ENCODE measurements at places on chromosomes 1 and 21.
A peak's percentile ranks its signal among the peaks of the same experiment; 100 is the strongest.

GRCh38 chr21:29829564-29830275 is 110.1 kb downstream of the GRIK1 start:
- DNase-seq, result no peak

GRCh38 chr1:59900640-59901039 is 25.9 kb downstream of the CYP2J2 start:
- no peak for DNase-seq

DNA sequence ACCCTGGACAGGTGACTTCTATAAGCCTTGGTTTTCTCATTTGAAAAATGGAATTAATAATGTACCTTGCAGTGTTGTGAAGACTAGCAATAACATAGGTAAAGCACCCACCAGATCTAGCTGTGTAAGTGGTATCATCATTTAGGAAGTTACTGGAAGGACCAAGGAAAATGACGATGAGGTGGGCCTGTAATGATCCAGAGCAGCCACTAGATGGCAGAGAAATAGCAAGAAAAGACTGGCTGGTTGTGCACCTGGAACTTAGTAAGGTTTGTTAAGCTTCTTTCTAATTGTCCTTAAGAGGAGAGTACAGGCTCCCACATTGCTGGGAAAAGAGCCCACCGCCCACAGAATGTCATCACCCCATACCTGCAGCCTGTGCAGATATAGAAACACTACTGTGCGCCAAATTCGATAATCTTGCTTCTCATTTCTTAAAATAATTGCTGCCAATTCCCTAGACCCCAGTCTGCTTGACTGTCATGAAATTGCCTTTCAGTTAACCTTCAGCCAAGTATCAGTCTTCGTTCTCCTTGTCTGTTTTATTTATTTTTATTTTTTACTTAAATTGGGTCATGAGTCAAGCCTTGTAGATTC is 37.2 kb downstream of the WNT4 start:
- peak; percentile 47 for DNase-seq

GRCh38 chr1:161398900-161399256 is 31.2 kb upstream of the CFAP126 start:
- DNase-seq, result no peak

GRCh38 chr1:232238009-232238408 is 391.9 kb downstream of the SIPA1L2 start:
- DNase-seq, result no peak

DNA sequence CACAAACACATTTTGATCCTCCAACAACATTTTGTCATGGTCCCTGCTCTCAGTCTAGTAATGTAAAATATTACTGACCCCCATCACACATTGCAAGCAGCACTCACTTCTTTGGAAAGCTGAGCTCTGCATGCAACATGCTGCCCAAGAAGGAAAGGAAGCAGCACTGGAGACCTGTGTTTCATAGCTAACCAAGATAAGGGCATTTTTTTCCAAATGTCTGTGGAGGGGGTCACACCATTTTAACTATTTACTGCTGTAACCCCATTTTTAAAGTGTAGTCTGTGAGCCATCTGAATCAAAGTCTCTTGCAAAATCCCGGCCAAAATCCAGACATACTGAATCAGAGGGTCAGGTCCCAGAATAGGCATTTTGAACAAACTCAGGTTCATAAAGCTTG is 4.5 kb upstream of the RASSF5 start:
- no peak for DNase-seq

GRCh38 chr1:47226839-47227215 is 5.2 kb downstream of the TAL1 start:
- DNase-seq, result no peak

DNA sequence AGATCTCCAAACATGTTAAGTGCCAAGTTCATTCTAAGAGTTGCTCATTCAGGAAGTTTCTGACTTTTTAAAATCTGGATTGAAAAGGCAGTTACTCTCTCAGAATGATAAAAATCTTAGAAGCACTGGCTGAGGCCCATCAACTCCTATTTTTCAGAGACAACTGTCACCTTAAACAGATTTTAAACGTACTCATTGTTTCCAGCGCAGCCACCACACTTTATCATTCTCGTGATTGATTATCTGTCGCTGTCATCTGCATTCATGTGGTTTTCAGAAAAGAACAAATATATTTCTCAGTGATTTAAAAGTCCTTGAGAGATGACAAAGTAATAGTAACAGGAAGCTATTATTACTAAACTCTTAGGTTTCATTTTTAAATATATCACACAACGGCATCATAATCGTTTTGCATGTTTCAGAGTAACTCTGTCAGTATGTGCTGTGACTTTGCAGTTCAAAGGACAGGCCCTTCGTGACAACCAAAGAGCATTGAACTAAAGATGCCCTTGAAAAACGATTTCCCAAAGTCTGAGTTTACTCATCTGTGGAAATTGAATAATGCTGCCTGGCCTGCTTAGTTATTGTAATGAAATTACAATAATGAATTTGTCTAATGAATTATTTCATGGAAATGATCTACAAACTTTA is 14.9 kb upstream of the KCNK1 start:
- peak; percentile 14 for DNase-seq

GRCh38 chr1:75074831-75075395 is 59.3 kb upstream of the LHX8 start:
- DNase-seq, result no peak

DNA sequence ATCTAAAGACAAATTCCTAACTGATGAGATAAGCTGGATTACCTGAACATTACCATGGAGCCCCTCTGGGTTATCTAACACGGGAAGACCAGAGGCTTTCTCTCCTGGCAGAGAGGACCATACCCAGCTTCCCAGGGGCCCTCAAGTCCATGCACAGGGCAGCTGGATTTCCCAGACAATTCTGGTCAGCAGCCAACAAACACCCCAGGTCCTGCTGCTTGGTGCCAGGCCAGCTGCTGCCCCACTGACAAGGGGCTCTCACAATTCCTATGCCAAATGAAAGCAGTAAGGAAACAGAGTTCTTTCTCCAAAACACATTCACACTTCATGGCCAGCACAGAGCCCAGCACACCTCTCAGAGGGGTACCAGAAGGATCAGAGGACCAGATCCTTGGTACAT is 114.2 kb downstream of the HLCS start:
- DNase-seq, result no peak

DNA sequence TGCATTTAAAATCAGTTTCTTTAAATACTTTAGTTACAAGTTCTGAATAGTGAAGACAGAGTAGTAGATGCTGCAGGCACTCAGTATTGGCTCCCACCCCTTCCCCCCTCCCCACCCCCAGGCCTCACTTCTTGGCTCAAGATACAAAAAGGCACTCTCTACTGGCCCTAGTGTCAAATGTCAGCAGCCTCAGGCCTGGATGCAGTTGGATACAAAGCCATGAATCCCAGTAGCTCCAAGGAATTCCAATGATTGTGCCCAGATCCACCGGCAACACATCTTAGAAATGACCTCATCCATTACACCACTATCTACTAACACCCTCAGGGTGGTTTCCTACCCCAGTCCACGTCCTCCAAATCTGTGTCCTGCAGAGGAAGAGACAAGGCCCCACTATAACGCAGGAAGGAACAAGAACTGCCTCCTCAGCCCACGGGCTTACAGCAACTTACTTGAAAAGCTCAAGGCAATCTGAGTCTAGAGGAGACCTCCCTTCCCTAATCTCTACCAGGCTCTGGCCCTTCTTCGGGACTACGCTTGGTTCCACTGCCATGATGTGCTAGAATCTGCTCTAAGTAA is 17.6 kb downstream of the ACADM start:
- DNase-seq, result no peak

Data from activated CD4-positive, alpha-beta T cell treated with anti-CD3 and anti-CD28 coated beads, Interleukin-2, amount 10 ng/mL, durations not matched to agents 7 days and 5 days (primary cell).